ENCODE measurements at places on chromosomes 6 and 20.

- H3K4me1 ChIP-seq, result no peaks in the 10 kb centered on the region
- DNase-seq, result no peak
- H3K27ac ChIP-seq, result no peak overlapping the region
These were observed 500.4 kb upstream of the CHD6 start for GRCh38 chr20:42118409-42119125.

DNA sequence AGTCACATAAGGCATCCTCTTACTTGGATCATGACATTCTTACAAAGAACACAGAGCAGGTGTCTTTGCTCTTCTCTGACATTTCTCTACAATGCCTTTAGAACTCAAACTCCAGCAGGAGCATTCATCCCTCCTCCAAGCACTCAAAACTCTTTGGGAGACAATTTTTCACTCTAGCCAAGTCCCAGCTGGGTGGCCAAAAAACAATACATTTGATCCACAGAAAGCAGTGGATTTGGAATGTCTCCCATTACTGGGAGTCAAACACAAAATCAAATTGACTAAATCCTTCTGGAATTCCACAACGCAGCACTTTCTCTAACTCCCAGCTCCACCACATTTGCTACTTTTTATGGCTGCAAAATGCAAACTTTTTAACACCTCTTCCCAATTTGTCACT is 108.6 kb upstream of the VGLL2 start:
- no peak for DNase-seq
- H3K27me3 ChIP-seq, result no peaks in the 10 kb centered on the region
- no peaks in the 10 kb centered on the region for H3K4me1 ChIP-seq

DNA sequence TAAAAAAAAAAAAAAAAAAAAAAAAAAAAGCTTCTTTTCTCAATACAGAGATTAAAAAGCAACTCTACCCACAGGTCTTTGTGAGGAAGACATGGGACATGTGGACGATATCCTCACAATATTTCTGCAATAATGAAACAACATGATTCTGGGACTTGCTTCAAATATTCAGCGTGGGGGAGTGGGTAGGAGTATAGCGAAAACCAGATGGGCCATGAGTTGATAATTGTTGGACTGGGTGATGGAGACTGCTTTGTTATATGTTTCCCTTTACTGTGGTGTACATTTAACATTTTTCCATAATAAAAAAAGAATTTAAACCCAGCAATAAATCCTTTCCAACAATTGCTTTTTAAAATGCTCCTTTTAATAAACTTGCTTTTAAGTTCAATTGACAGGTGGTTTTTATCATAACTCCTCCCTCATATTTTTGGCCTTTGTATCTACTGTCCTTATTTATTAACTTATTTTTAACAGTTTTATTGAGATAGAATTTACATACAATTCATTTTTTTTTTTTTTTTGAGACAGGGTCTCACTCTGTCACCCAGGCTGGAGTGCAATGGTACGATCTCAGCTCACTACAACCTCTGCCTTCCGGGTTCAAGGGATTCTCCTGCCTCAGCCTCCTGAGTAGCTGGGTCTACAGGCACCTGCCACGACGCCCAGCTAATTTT is 40.4 kb upstream of the ARFGEF2 start:
- no peak overlapping the region for H3K4me3 ChIP-seq
- no peak overlapping the region for H3K27ac ChIP-seq
- no peaks in the 10 kb centered on the region for H3K36me3 ChIP-seq
- H3K4me1 ChIP-seq, result peaks cover 22% of the 10 kb centered on the region
- no peaks in the 10 kb centered on the region for H3K27me3 ChIP-seq

DNA sequence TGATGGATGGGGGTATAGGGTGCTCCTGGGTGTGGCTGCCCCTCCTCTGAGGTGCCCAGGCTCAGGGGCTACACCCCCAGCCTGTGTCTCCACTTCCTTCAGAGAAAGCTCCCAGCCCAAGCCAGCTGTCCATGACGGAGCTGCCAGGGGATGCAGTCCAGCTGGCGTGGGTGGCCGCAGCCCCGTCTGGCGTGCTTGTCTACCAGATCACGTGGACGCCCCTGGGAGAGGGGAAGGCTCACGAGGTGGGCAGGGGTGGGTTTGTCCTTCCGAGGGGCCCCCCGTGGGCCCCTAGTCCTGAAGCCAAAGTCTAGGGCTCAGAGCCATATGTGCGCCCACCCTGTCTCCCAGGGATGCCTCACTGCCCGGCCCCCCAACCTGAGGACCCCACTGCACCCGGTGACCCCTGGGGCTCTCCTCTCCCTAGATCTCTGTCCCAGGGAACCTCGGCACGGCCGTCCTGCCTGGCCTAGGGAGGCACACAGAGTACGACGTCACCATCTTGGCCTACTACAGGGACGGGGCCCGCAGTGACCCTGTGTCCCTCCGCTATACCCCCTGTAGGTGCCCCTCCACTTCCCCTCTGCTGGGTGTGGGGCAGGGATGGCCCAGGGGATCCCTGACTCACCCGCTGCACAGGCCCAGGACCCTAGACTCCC is 19.8 kb downstream of the COL20A1 start:
- no peak for DNase-seq
- no peak overlapping the region for H3K27ac ChIP-seq
- no peaks in the 10 kb centered on the region for H3K4me1 ChIP-seq
- no peaks in the 10 kb centered on the region for H3K36me3 ChIP-seq

DNA sequence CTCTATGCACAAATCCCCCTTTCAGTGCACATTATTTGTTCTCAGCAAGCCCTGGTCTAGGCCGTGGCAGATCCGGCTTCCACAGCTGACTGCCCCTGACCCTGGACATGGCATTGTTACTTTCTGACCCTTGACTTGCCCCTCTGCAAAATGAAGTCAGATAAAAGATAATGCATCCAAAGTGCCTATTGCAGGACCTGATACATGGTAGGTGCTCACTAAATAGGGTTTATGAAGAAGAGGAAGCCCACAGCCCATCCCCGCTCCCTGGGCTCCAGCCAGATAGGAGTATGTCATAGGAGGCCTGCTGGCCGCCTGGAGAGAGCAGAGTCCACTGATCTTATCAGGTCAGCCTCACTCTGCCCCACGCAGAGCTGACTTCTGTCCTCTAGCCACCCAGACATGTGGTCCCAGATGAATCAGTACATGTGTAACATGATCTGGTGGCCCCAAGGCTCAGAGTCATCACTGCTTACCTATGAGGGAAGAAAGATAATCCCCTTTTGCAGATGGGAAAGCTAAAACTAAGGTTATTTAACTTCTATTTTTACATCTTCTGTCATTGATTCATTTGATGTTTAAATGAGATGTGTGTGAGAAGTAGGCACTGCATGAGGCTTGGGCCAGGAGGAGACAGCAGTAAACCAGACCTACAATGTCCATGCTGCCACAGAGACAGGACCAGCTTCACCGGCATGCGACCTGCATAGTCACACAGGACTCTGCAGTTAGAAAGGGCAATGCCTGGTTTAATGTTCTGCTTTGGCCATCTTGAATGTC is 20.4 kb downstream of the MAFB start:
- peaks cover 6% of the 10 kb centered on the region for H3K27me3 ChIP-seq
- H3K4me3 ChIP-seq, result no peak overlapping the region
- no peak overlapping the region for H3K27ac ChIP-seq
- H3K4me1 ChIP-seq, result no peaks in the 10 kb centered on the region
- H3K36me3 ChIP-seq, result no peaks in the 10 kb centered on the region

- no peak overlapping the region for H3K27ac ChIP-seq
- H3K4me3 ChIP-seq, result no peak overlapping the region
- DNase-seq, result no peak
- H3K4me1 ChIP-seq, result no peaks in the 10 kb centered on the region
- H3K27me3 ChIP-seq, result no peaks in the 10 kb centered on the region
- peaks cover 46% of the 10 kb centered on the region for H3K36me3 ChIP-seq
These were observed 33.7 kb upstream of the ZBP1 start for GRCh38 chr20:57653910-57654309.

DNA sequence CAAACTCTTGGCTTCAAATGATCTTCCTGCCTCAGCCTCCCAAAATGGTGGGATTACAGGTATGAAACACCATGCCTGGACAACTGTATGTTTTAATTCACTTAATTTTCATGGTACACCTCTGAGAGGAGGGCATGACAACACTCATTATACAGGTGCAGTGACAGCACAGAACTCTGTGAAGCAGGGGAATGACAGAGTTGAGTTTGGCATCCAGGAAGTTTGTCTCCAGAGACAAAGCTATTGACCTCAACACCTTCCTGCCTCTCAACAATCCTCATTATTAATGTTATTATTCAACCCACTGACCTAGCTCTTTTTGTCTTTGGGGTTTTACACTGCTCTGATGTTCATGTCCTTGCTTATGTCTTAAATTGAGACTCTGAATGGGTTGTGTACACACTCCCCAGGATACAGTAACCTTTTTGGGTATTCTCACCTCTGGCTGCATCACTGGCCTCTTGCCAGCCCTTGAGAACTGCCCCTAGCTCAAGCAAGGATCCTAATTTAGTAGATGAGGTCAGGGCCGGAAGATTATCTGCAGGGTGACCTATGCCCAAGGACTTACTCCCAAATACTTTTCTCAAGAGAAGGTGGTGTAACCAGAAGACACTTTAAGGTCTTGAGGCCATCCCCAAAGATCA is 13.0 kb upstream of the IER3 start:
- DNase-seq, result no peak
- peaks cover 39% of the 10 kb centered on the region for H3K4me1 ChIP-seq
- no peak overlapping the region for H3K4me3 ChIP-seq
- peak overlapping the region; percentile 4 for H3K27ac ChIP-seq

- H3K4me1 ChIP-seq, result no peaks in the 10 kb centered on the region
- no peak for DNase-seq
These were observed 46.2 kb downstream of the PAK5 start for GRCh38 chr20:9792674-9793073.
